Upper lobe of right lung (tissue), 1 donor: ENCODE measurements at places on chromosomes 1 and 21.
A peak's percentile ranks its signal among the peaks of the same experiment; 100 is the strongest.

DNA sequence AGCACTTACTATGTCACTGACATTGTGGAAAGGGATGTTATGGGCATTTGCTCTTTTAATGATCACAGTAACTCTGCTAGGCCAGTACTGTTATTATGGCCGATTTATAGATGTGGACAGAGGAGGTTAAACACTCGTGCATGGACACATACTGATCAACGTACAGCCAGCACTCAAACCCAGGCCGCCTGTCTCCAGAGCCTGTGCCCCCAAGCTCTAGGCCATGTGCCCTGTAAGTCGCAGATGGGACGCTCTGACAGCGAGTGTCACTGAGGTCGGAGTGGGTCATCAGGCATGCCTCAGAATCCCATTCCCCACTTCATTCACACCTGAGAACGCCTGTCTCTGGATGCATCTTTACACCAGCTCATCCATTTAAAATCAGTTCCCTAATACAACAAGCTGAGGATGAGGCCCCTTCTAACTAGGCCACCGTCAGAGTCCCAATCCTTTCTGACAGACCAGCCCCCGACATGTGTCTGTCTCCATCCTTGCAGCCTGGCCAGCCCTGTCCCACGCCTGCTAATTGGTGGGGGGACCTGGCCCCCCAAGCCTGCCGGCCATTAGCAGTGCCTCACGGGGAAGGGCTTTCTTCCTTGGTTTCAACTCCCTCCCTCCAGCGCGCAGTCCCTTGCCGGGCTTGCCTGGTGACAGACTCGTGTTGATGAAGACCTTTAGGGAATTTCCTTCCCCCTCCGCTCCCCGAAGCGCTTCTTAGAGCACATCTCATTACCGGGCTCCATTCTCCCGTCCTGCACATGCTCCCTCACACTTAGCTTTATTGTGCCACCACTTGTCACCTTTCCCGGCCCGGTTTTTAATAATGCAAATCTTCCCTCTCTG, 436.8 kb downstream of the KIF26B start:
- DNase-seq: peak; percentile 53

- DNase-seq: no peak
Measured at GRCh38 chr1:215111916-215112315, 29.4 kb downstream of the KCNK2 start.

- no peak for DNase-seq
Measured at GRCh38 chr21:26115305-26115704, 55.3 kb downstream of the APP start.

DNA sequence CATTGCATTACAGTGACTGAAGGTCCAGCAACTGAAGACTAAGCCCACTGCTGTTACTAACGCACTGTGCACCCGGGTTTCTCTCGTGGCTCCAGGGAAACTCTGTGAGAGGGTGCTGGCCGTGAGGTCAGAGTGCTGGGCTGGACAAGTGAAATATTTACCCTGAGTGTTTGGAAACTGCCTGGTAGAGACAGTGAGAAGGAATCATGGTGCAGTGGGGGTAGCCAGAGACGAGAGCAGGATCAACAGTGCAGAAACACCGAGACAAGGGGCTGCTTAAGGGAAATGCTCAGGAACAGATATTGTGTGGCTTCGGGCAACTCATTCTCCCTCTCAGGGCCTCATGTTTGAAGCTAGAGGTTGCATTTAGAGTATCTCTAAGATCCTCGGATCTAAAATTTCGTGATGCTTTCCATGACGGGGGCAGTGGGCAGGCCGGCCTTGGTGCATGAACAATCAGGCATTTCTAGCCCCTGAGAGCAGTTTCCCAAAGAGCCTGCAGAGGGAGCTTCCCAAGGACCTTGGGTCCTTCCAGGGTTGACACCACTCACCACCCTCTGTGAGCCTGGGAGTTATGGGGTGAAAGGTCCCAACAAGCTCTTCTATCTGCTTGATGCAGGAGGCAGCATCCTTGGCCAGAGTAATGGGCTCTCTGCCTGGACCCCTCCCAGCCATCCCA, 9.7 kb downstream of the CD2 start:
- no peak for DNase-seq

DNA sequence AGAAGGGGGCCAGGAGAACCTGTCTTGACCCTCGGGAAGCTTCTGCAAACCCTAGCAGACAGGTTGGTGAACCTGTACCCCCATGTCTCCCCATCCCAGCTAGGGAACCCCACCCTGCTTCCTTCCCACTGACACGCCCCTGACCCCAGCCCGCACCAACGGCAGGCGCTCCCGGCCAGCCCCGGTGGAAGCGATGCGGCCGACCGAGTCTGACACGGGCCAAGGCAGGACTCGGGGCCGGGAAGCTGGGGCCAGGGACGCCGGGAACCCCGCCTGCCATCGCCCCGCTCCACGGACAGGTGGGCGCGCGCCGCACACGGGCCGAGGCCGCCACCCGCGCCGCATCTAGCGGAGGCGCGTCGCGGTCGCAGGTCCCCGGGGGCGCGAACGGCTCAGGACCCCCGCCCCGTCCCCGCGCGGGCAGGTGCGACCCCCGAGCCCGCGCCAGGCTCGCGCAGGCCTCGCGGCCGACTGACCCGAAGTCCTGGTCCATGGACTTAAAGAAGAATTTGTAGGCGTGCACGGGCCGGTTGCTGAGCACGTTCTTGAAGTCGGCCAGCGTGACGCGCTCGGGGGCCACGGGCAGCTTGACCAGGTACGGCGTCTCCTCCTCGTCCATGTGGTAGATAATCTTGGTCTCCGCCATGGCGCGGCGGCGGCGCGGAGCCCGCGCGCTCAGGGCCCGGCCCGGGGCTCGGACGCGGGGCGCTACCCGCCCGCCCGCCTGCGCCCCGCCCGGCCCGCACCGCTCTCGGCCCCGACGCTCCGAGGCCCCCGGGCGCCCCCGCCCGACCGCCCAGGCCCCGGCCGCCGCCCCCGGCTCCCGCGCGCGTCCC, 580 bp downstream of the DVL1 start:
- no peak for DNase-seq

- DNase-seq: no peak
Measured at GRCh38 chr1:30730346-30731108, 7.1 kb upstream of the MATN1 start.

- DNase-seq: no peak
Measured at GRCh38 chr1:152783095-152783494, 3.0 kb upstream of the LCE1E start.

DNA sequence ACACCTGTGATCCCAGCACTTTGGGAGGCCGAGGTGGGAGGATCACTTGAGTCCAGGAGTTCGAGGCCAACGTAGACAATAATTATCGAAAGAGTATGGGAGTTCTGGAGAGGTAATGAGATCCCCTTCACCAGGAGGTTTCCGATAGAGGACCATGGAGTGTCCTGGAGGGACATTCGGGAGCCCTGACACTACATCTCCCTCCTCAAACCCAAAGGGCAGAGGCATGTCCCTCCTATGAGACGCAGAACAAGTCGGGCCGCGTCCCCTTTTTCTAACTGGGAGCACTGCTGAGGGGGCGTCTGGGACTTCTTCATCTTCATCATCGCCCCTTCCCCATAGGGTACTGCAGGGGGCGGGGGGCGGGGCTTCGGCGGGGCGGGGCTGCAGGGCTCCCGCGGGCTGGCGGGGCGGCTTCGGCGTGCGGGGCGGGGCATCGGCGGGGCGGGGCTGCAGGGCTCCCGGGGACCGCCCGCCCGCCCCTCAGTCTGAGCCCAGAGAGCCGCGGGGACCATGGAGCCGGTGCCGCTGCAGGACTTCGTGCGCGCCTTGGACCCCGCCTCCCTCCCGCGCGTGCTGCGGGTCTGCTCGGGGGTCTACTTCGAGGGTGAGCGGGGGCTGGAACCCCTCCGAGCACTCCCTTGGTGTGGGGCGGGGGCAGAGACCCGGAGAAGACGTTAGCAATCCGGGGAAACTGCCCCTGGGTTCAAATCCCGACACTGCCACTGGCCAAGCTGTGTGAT, at the start of gene THEMIS2:
Gene THEMIS2 (plus strand): TSS at position 486 of the 743 bp plus-strand sequence. CDS start 28 bp downstream, at position 514.
- DNase-seq: peak; percentile 88

DNA sequence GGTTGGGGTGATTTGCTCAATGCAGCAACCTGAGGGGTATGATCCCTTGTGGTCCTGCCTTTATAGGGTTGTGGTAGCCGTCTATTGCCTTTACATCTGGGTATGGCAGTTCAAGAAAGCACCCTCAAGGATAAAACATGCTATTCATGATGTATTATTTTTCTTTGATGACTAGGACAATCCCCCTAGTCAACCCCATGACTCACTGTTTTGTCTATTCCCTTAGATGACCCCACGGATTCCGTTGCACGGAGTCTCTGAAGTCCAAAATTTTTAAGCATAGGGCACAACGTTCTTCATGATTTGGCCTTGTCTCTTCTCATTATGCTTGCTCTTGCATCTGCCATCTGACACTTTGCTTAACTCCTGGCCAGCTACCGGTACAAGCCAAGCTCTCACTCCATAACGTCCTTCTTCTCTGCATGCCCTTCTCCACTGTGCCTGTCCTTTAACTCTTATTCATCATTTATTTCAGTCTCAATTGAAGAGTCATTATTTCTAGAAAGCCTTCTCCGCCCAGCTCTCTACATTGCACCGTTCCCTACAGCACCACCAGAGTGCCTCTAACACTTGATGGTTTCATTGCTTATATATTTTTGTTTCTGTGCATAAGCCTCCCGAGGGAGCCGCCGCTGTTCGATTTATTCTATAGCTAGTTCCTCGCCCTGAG, 838 bp upstream of the DISP1 start:
- no peak for DNase-seq

DNA sequence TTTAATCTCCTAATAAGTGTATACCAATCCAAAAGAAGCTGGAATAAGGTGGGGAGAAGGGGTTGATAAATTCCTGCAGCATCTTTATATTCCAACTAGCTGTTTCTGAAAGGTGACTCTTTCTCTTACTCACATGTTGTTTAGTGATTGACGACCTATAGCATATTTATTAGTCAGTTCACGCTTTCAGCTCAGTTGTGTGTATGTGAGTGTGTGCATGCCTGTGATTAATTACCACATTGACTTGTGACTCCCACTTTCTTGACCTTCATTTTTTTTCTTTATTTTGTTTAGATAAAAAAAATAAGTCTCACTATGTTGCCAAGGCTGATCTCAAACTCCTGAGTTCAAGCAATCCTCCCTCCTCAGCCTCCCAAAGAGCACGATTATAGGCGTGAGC, 44.4 kb downstream of the ATP2B4 start:
- no peak for DNase-seq

- no peak for DNase-seq
Measured at GRCh38 chr21:33696465-33696864, 54.2 kb downstream of the ITSN1 start.

DNA sequence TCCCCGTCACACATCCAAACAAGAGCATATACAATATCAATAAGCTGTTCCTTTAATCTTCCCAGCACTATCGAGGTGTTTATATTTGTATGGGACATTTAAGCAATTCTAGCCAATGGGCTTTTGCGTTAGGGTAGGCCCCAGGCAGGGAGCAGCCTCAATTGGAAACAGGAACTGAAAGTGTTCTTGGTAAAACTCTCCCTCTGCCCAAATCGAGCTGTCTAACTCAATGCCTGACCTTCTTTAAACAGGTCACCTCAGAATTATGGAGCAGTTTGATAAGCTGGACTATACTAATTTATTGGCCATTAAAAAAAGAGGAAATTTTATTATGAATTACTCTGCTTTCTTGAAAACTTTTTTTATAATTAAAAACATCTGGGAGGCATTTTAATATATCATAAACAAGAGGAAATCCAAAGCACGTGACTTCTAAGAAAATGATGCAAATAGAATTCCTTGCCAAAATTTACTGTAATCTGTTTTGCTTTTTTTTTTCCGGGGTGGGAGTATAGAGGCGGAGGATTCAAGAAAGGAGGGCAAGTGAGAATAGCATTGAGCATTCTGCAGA, 498.1 kb downstream of the LMO4 start:
- no peak for DNase-seq

DNA sequence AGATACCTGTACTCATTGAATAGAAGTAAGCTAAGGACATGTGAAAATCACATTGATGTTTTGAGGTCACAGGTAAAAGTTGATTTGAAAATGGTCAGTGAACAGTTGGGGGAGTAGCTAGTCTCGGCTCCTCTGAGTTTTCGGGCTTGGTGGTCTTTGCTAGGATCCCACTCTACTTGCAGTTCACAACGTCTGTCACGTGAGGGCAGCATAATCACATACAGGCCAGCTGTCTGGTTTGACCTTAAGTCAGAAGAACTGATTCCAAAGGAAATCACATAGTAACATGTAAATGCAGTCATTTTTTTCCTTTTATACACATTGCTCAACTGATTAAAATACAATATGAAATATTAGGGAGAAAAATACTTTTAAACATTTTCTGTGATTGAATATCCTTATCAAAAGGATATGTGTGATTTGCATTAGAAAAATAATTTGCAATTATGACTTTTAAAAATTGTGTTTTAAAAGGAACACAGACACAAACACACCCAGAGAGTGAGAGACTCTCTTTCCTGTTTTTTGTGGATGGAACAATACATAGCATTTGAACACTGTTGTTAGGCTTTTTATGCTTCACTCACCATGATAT, 21.8 kb upstream of the PDC start:
- DNase-seq: no peak

DNA sequence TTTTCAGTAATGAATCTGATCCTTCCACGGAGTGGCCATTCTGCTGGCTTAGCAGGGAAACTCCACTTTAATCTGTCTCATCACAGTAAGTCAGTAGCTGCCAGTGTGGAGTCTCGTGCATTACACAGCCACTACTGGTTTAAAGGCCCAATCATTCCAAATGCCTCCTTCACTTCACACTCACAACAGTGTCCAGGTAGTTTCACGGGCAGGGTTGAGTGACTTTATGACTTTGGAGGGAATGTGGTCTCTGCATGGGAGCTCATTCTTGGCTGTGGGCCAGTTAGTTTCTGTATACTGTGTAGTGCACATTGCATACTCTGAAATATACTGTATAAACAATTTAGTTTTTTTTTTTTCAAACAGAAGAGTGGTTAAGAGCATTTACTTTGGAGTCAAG, 34.6 kb upstream of the C1orf87 start:
- DNase-seq: no peak

- no peak for DNase-seq
Measured at GRCh38 chr1:160640359-160641123, 6.3 kb downstream of the SLAMF1 start.

GRCh38 chr1:186022184-186022583, 288.0 kb downstream of the HMCN1 start:
- DNase-seq: no peak

DNA sequence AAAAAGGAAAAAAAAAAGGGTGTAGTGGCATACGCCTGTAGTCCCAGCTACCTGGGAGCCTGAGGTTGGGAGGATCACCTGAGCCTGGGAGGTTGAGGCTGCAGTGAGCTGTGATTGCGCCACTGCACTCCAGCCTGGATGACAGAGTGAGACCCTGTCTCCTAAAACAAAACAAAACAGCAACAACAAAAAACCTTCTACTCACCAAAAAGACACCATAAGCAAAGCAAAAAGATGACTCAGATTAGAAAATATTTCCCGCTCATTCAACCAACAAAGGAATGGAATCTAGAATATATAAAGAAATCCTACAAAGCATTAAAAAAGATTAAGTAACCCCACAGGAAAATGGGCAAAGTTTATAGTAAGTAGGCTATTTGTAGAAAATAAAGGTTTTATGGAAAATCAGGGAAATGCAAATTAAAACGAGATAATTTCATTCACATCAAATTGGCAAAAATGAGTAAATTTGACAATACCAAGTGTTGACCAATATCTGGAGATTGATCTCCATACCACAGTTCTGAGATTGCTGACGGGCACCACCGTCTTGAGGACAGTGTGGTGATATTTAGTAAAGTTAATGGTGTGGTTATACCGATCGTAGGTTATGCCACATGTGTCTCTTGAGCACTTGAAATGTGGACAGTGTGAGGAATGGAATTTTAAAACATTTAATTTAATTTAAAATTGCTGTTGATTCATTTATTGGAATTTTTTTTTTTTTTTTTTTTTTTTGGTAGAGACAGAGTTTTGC, 54.0 kb downstream of the PIK3CD start:
- DNase-seq: no peak
